ENCODE measurements at places on chromosomes 6 and 20.

GRCh38 chr20:20364593-20365479, 3.1 kb upstream of the INSM1 start:
- no peak for DNase-seq

GRCh38 chr6:27617700-27618689, 145.1 kb upstream of the ZNF184 start:
- DNase-seq: no peak

DNA sequence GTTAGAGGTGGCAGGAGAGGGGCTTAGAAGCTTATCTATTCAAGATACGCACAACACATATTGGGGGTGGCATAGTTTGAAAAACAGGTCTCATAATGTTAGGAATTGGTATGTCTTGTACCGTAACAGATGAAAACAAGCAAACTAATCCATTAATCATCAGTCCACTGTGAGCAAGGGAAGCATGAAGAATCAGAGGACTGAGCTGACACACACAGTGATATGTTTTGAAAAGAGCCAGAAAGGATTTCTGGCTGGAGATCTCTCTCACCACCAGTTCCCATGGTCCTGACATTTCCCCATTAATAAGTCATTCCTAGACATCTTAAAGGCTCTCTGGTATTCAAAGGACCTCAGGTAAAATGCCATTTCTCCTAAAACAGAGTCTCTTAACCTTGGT, 158.8 kb upstream of the PHACTR1 start:
- DNase-seq: no peak

GRCh38 chr20:58233881-58234528, 5.6 kb upstream of the ANKRD60 start:
- no peak for DNase-seq

GRCh38 chr6:35083507-35083906, 57.6 kb downstream of the TCP11 start:
- DNase-seq: no peak

- no peak for DNase-seq
Observed at GRCh38 chr6:36414481-36414880, 27.0 kb upstream of the ETV7 start.

GRCh38 chr6:47246551-47246950, 63.2 kb downstream of the TNFRSF21 start:
- DNase-seq: no peak

DNA sequence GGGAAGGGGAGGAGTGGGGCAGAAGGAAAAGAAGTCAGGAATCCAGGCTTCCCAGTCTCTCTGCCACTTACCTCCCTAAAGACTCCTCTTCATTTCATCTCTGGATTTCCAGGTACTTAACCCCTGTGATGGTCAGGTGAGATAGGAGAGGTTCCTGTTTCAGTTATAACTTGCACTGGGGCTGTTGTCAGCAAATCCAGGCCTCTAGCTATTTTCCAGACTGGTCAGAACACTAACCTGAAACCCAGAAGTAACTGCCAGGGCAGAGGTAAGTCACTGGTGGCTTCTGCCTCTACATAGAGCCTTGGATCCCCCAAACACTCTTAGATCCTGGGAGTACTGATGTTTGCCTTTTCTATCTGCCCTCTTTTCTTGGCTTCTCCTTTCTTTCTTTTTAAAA, 233.5 kb upstream of the TAB2 start:
- DNase-seq: no peak

DNA sequence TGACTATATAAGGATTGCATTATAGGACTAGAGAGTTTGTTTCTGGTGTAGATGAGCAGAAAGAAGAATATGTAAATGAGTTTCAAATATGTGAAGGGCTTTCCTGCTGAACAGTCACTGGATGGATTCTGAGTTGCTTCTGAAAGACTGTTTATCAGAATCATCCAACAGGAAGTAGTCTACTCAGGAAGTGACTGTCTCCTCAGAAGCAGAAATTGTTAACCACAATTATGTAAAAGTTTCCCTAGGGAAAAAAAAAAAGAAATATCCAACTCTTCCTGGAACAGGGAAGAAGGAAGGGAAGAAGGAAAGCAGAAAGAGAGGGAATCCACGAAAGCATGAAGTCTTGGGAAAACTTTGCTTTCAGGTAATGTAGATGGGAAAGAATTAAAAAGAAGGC, 138.9 kb downstream of the TENT5A start:
- no peak for DNase-seq

DNA sequence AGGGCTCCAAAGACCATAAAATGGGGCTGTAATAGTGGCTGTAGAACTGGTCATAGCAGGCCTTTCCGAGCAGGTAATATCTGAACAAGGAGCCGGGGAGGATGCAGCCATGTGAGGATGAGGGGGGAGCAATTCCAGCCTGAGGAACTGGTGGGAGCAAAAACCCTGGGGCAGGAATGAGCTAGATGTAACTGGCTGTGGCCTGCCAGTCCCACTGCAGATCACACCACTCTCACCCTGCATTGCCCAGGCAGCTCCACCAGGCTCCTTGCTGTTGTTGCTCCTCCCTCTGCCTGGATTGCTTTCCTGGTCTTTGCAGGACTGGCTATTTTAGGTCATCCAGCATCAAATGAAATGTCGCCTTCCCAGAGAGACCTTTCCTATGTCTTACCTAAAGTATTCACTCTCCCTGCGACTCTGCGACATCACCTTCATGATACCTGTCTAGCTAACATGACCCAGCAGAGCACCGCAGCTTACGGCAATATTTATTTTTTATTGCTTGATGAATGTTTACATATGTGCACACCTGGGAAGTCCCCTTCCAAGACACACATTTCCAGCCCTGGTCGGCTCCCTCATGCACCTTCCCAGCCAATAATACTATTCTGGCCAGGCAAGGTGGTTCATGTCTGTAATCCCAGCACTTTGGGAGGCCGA, 2.4 kb upstream of the ZFP64 start:
- no peak for DNase-seq

DNA sequence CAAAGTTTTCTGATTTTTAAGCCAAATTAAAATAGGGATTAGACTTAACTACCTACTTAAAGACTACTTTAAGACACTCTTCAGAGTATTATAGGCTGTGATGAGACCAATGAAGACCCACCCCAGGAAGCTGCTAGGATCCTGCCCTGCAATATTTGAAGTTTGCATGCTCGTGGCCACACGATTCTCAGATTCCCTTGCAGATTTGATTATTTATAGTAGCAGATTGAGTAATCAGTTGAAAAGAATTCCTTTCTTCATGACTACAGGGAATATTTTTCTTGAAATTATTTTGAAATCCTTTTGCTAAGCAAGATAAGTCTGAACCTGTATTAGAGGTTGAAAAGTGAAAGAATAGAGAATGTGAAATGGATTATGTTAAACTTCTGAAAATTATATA, 122.3 kb downstream of the B3GAT2 start:
- no peak for DNase-seq

DNA sequence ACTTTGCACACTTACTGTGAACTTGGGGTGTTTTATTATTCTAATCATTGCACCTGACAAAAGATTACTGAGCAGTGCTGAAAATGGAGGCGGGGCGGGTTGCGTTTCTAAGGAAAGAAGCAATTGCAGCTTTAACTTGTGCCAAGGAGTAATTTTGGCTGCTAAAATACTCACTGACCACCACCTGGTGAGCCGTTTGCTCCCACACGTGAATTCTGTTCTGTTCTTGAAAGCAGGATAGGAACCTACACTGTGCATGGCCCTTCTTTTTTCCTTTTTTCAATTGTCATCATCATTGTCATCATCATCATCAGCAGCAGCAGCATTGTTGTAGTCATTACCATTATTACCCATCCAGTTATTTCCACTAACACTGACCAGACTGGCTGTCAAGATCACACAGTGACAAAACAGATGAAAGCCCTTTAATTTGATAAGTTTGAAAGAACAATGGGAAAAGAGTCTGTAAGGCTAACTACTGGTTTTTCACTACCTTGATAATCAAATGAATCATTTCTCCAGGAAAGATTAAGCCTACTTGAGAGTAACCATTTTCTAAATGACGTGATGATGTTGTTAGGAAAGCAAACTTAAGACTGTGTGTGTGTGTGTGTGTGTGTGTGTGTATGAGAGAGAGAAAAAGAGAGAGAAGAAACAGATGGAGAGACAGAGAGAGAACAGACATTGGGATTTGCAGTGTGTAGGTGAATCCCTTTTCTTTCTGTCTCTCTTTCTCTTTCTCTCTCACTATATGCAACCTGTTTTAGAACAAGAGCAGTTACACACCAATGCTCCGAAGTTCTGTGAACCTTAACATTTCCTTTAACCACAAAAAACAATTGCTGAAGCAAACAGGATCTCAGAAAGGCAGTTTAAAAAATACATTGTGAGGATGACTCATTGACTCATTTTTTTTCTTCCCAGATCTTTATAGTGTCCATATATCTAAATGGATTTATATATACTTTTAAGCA, 3.8 kb downstream of the RIPOR2 start:
- DNase-seq: no peak

DNA sequence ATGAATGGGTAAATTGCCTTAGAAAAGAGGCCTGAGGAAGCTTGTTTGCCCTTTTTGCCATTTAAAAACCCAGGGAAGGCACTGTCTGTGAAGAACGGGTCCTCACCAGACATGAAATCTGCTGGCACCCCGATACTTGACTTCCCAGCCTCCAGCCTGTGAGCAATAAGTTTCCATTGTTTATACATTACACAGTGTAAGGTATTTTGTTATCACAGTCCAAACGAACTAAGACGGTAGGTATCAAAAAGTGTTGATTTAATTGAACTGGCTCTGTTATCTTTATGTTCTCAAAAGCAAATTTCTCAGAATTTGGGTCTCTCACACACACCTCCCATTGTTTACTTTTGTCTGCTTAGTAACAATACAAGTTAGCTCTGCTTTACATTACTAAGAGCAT, 181.1 kb upstream of the MARCKS start:
- DNase-seq: no peak

GRCh38 chr20:14569641-14570040, 232.2 kb upstream of the FLRT3 start:
- no peak for DNase-seq

GRCh38 chr6:138404666-138405337, 779 bp downstream of the HEBP2 start:
- no peak for DNase-seq

- DNase-seq: no peak
Observed at GRCh38 chr6:34232901-34233300, 3.8 kb upstream of the HMGA1 start.

- DNase-seq: no peak
Observed at GRCh38 chr6:79463621-79464050, 73.6 kb downstream of the LCA5 start.

- DNase-seq: no peak
Observed at GRCh38 chr20:63435552-63435951, 36.9 kb downstream of the KCNQ2 start.

DNA sequence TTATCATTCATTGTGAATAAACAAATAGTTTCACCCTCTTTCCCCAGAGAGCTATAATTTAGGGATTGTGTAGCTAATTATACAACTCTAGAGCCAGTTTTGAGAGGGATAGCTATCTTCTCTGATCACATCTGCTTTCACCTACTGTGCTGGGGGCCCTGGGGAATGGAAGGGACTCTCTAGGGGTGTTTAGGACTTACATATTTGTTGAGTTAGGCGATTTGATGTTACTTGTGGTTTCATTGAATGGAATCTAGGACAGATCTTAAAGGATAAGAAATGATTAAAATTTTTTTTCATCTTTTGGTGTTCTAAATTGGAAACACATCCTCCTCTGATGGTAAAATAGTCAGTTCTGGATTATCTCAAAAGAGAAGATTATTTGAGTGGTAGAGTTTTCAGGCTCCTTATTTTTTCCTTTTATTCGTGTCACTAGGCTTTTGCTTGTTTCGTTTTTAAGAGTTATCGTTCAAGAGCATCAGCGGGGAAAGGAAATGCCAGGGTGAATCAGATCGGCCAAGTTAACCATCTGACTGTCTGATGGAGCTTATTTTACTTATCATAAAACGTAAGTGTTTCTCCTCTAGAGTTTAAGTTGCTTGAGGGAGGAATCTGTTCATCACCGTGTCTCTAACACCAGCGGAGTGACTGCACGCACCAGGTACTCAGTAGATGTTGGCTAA, 236.7 kb downstream of the FARS2 start:
- no peak for DNase-seq

DNA sequence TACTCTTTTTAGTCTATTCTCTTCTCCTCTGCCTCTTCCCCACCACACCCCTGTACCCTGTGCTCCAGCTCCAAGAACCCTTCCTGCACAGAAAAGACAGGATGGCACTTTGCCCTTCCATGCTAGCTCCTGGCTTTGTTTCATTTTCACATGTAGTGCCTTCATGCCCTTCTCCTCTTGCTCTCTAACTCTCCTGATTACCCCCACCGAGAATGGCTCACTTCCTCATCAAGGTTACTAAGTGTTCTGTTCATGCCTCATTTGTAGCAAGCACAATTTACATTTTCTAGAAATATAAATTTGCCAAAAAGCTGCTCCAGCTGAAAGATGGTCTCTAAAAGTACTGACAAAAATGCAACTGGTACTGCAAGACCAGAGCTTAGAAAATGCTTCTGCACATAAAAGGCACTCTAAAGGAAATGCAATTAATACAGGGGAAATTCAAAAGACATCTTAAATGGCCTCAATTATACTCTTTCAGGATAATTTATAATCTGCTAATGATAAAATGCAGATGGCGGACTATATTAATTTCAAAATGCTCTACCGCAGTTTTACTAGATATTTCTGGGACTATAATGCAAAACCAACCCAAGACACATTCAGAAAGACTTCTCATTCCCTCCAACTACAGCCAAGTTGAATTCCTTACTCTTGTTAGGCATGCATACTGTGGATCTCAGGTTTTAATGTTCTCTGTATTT, 570.2 kb downstream of the PRKN start:
- no peak for DNase-seq

DNA sequence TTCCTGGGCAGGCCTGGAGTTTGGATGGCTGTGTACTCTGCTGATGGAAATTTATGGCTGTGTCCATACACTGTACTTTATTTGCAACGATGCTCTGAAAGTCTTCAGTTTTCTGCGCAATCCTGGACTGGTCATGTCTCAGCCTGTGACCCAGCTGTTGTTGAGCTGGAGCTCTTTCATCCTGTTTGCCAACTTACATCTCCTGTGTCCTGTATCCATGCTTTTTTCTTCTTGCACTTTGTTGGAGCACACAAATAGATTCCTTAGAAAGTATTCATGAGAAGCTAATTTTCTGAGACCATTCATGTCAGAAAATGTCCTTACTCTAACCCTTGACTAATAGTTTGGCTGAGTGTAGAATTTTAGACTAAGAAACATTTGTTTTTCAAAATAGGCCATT, 251.2 kb downstream of the BCKDHB start:
- no peak for DNase-seq
